CD4-positive, alpha-beta T cell treated with Interleukin-12 subunit alpha and Interleukin-12 subunit beta, for 1 hour (primary cell): ENCODE measurements at places on chromosomes 3 and 15.

GRCh38 chr3:100546020-100546744, 53.8 kb downstream of the TMEM45A start:
- no peak for DNase-seq

- DNase-seq = no peak
These were observed 33.9 kb downstream of the PIK3CA start for GRCh38 chr3:179181993-179182551.

- no peak for DNase-seq
These were observed 113.7 kb upstream of the RPL32 start for GRCh38 chr3:12954891-12955650.

DNA sequence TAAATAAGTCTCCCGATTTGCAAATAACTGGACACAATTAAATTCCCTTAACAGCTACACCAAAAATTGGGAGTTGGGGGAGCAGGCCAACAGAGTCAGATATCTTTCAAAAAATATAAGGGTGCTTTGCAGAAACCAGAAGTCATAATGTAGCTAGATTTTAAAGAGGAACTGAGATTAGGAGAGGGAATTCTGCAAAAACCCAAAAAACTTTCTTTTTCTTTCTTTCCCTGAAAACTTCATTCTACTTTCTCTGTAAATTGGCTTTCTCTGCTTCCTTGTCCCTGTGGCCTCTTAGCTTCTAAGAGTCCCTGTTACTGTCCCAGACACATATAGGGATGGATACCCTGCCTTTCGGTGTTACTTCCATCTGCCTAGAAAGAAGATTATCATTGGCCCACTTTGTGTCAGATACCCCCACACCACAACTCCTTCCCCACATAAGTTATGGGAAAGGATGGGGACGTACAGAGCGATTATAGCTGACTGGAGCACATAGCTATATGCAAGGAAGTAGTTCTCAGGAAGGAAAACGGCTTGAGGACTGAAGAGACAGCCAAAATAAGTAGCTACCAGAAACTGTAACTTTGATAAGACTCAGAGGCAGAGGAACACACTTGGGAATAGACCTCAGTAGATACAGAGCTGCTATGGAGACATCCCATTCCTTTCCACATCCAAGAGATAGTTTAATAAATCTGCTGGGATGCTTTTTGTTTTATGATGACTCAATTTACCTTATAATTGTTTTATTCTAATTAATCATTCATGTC, 129.1 kb upstream of the TGFBR2 start:
- DNase-seq = no peak

DNA sequence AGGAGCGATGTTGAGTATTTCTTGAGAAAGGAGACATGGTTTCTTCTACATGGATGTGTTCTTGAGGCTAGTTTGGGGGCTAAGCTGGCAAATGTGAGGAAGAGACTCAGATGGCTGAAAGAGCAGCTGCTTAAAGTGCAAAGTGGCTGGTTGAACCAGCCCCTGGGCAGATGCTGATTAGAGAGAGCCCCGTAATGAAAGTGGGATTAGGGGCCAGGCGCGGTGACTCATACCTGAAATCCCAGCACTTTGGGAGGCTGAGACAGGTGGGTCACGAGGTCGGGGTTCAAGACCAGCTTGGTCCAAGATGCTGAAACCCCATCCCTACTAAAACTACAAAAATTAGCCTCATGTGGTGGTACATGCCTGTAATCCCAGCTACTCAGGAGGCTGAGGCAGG, 75.0 kb upstream of the GCNT3 start:
- DNase-seq = no peak

- DNase-seq = no peak
These were observed 511.1 kb upstream of the UBE2E2 start for GRCh38 chr3:22691856-22692628.

GRCh38 chr15:99502182-99502581, 63.6 kb upstream of the MEF2A start:
- no peak for DNase-seq

DNA sequence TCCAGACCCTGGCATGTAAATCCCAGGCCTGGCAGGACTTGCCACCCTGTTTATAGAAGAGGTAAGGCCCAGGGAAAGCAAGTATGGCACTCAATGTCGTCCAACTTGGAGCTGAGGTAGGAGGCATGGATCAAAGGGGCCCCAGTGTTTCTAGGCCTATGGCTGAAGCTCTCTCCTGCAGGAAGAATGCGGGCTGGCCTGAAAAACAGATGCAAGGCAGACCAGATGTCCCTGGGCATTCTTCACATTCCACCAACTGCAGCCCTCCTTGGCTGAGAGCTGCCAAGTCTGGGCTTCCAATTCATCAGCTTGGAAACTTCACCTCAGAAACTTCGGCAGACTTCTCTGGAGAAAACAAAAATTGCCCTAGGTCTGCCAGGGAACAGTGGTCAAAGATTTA, 22.2 kb downstream of the MESD start:
- DNase-seq = no peak

DNA sequence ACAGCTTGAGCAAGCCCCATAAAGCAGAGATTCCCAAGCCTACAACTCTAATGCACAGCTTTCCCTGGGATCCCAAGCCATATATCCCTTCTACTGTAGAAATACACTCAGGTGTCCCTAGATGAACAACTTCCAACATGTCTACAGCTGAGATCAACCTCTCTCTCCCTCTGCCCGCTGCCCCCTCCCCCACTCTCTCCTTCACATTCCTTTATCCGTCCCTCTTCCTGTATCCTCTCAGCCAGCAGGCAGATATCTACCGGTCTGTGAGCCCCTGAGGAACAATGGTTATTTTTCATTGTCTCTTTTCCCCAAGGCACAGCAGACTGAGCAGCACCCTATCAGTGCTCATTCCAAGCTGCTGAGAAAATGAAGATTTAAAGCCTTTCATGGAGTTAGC, 138.6 kb downstream of the SUCLG2 start:
- DNase-seq = no peak
